ENCODE measurements at places on chromosomes 5 and 9.

GRCh38 chr9:136367296-136368145, 4.0 kb upstream of the DNLZ start:
- DNase-seq: no peak

- no peak for DNase-seq
These were observed 632.3 kb downstream of the CCDC171 start for GRCh38 chr9:16184964-16185646.

GRCh38 chr5:87081511-87082372, 185.9 kb upstream of the RASA1 start:
- no peak for DNase-seq

- DNase-seq: no peak
These were observed 81.7 kb upstream of the LMX1B start for GRCh38 chr9:126532019-126532462.
